ENCODE measurements at places on chromosomes 2 and 18.

GRCh38 chr2:159623436-159623835 is 7.1 kb upstream of the BAZ2B start:
- DNase-seq = no peak

GRCh38 chr2:98759827-98760625 is 29.1 kb upstream of the MGAT4A start:
- DNase-seq = no peak

DNA sequence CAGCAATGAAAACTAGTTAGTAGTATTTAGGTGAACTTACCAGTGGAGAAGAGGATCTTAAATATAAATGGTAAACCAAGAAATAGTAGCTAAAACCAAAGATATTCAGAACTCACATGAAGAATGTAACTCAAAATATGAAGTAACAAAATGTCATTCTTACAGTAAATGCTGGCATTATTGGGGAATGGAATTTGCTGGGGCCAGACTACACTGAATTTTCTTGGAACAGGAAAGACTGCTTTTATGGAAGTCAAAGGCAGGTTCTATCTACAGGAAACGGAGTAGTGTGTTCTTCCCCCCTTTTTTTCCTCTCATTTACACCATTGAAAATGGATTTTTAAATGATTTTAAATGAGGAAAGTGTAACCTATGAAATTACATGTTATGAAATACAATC is 188.7 kb downstream of the IKZF2 start:
- DNase-seq = no peak

- no peak for DNase-seq
Observed at GRCh38 chr2:223589901-223590300, 12.3 kb downstream of the SCG2 start.

- DNase-seq = no peak
Observed at GRCh38 chr2:171991027-171991426, 8.7 kb upstream of the METAP1D start.

DNA sequence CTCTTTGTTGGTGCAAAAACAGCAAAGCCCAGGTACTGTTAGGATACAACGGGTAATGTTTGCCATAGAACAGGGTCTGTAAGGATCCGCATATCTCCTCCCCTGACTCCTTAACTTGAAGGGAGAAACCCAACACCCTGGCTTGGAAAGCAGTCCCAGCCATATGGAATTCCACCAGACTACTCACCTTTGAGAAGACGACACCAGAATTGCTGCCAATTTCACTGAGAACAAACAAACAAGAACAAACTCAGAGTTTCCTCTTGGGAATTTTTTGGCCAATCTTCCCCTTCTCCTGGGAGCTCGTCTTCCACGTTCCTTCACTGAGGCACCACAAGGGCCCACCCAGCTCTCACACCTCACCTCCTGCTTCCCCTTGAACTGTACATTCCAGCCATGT is 29.2 kb downstream of the CAPN14 start:
- DNase-seq = no peak

DNA sequence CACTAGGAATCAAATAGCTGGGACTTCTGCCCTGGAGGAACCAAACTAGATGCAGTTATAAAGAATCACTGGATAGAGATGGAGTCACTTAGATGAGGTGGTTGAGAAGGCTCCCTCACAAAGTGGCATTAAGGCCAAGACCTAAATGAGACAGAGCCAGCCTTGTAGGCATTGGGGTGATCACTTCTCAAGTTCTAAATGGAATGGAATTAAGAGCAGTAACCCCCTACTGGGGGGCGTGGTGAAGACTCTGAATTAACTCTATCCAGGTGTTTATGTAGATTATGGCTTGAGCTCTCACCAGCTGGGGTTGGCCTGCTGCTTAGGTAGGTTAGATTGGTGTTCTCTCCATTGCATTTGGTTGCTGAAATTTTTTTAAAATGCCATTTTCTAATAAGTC is 71.3 kb downstream of the TTC27 start:
- DNase-seq = no peak

DNA sequence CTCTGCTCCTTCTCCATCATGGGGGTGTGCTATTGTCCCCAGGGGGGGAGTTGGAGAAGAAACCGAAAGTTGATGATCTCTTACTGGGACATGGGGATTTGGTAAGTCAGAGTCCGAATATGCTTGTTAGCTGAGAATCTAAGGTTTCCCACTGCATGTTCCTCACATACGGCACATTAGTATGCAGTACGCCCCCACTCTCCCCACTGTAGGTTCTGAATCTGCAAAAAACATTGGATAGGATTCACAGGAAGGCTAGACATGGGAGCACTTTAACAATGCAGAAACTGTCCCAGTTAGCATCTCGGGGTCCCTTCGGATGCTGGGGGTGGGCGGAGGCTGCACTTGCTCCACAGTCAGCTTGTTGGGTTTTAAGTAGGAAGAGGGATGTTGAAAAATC is 102.3 kb downstream of the STPG4 start:
- no peak for DNase-seq

GRCh38 chr18:20971886-20972267 is 139.7 kb downstream of the ROCK1 start:
- DNase-seq = no peak

GRCh38 chr2:171327043-171327496 is 106.7 kb downstream of the METTL8 start:
- DNase-seq = no peak

- no peak for DNase-seq
Observed at GRCh38 chr2:169173876-169174275, 104.5 kb downstream of the DHRS9 start.

DNA sequence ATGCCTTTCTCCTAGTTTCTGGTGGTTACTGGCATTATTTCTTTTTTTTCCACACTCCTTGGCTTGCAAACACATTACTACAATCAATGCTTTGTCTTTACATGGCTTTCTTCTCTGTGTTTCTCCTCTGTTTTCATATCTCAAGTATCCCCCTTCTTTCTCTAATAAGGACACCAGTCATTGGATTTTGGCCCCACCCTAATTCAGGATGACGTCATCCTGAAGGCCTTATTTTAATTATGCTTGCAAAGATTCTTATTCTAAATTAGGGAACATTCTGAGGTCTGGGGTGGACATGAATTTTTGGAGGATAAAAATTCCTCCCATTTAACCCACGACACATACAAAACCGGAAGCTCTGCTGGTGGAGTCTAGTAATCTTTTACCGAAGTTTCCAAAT is 1556.6 kb downstream of the DPP10 start:
- DNase-seq = no peak

DNA sequence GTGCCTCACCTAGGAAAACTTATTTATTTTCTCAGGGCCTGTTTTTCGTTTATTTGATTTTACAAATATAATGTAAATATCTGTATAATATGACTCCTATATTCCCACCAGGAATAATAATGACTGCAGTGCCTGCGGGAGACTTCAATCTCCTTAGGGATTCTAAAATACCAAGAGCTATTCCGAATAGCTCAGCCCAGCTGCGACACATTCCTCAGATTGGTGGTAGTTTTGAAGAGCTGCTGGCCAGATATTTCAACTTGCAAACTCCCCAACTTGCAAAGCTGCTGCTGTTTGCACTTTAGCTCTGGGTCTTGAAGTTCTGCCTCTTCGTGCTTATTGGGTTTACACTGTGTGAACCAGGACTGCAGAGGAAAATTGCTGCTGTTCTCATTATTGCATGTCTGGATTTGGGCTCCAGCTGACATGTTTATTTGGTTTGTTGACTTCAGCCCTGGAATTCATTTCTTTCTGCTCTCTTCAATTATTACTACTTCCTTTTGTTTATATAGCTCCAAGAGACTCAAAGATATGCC is 480.2 kb upstream of the CHST9 start:
- no peak for DNase-seq

GRCh38 chr2:83595926-83596325 is 863.2 kb downstream of the SUCLG1 start:
- no peak for DNase-seq

GRCh38 chr2:168848225-168848624 is 42.0 kb downstream of the SPC25 start:
- DNase-seq = no peak

Measured in colonic mucosa (tissue), 4 donors.